ENCODE measurements at places on chromosomes 16 and 17. TPM values are rescaled to one million over a fixed set of nuclear protein-coding genes. Genes with fewer than 3 reads are reported as not detected.

The TCF25 gene
- 115 TPM for polyA plus RNA-seq

The ARL5C gene
- polyA plus RNA-seq = not detected

The CPNE7 gene
- polyA plus RNA-seq = not detected

The KDM6B gene
- 22.5 TPM for polyA plus RNA-seq

- DNase-seq = no peak
These were observed 1.1 kb downstream of the RAI1 start for GRCh38 chr17:17682293-17682736.

DNA sequence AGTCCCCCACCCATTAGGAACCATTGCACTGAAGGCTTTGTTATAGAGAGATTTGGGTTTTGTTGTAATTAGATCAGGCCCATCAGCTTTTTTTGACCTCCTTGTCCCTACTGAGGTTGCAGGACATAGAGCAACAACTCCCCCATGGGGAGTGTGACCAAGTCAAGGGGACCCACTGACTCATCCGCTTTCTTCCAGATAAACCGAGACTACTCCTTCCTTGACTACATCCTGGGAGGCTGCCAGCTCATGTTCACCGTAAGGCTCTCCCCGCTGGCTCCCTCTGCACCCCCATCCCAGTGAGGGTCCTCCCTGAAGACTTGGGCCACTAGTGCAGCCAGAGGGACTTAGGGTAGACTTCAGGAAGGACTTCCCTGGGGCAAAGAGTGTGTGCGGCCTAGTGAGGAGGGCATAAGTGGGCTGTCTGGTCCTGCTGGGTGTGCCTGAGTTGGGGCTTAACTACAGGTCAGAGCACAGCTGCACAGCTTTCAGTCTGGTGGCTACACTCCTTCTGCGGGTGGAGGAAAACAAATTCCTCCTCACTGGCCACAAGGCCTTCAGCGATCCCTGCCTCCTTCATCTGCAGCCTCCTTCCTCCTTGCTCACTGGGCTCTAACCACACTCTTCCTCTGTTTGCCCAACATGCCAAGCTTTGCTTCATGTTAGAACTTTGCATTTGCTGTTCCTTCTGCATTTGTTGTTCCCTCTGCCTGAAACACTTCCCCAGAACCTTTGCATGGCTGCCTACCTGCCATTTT, 31.0 kb downstream of the CPNE2 start:
- DNase-seq = no peak

GRCh38 chr16:4691666-4692412, 1.5 kb upstream of the NUDT16L1 start:
- DNase-seq = no peak

GRCh38 chr16:12228602-12229499, 252.3 kb downstream of the SNX29 start:
- DNase-seq = peak; percentile 39

GRCh38 chr17:66255112-66255511, 25.9 kb upstream of the APOH start:
- DNase-seq = peak; percentile 61

GRCh38 chr17:319266-319665, 33.3 kb downstream of the RPH3AL start:
- DNase-seq = no peak

DNA sequence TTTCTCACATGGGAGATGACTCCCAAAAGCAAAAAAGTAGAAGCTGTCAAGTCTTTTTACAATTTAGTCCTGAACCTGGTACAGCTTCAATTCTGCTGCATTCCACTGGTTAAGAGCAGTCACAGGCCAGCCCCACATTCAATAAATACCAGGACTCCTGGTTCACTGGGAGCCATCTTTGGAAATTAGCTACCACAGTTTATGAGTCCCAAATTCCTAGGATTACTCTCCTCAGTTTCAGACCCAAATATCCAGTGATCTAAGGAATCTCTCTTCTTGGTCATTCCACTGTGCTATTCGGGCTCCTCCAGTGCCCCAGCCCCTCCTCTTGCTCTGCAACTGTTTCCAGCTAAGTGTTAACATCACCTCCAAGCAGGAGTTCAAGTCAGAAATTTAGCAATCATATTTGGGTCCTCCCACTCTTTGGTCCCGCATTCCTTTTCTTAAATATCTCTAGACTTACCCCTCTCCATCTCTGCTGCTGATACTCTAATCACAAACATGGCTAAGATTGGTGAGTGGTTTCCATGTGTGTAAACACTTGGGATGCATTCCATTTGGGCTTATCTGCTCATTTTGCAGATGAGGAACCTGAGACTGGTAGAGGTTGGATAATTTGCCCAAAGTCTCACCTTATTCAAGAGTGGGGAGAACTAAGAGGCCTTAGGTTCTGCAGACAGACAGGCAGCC, 9.6 kb upstream of the WIPF2 start:
- DNase-seq = no peak
